ENCODE measurements at places on chromosomes 6 and 20. TPM values are rescaled to one million over a fixed set of nuclear protein-coding genes. Genes with fewer than 3 reads are reported as not detected.

PNLDC1 gene
- not detected for total RNA-seq

DNA sequence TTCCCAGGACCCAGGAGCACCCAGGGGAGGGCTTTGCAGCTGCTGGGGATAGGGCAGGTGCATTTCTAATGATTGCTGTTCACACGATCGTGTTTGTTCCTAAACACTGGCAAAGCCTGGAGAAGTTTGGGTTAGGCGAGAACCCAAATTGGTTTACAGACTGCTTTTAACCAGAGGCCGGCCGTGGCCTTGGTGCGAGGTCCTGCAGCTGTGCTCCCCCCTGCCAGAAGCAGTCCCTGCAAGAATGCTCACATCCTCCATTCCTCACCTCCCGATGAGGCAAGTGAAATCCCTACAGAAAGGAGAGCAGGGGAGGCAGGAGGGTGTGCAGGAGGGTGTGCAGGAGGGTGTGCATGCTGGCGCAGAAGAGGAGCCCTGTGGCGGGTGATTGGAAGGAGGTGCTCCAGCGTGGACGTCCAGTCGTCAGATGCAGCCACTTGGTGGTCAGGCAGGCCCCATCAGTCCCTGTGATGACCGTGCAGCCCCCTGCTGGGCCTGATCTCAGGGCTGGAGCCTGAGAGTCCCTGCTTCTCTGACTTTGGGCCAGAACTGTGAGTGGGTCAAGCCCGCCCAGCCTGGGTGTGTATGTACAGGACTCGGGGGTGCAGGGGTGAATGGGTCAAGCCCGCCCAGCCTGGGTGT lies 55.7 kb upstream of the FRMD1 start:
- H3K36me3 ChIP-seq, result no peaks in the 10 kb centered on the region
- H3K4me3 ChIP-seq, result no peak overlapping the region
- peaks cover 15% of the 10 kb centered on the region for H3K4me1 ChIP-seq
- peaks cover 8% of the 10 kb centered on the region for H3K27me3 ChIP-seq

DNA sequence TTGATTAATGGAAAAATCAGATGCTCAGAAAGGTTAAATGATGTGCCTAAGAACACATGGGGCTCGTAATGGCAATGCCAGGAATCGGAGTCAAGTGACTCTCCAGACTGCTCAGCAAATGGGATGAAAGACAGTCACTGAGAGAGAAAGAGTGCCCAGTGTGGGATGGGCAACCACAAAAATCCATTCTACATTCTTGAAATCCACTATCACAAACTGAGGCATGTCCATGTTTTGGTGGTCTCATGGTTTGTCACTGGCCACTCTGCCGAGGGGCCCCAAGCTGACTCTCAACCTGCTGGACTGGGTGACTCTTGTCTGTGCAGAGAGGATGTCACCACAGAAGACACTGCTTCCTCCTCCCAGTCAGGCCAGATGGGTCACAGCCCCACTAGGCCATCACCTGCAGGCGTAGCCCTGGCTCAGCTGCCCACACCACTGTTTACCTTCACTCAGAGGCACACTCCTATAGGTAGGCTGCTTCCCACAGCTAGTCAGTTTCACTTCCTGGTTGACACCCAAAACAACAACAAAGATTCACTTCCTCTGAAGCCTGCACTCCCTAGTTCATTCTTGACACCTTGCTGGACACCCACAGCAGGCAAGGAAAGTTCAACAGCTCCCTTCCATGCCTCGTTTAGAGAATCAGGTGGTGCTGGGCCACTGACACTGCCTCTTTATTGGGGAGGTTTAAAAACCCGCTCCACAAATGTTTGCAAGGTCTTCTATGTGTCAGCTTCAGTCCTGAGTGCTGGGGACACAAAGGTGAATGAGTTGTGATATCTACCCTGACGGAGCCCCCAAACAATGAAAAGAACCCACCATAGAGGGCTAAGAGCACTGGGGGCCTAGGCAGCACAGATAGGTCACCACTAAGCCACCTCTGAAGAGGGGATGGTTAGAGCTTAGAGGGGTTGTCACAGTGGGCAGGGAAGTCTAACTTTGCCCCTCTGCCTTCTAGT lies 21.7 kb downstream of the MAP1LC3A start:
- peak overlapping the region; percentile 51 for H3K27ac ChIP-seq
- H3K4me3 ChIP-seq, result no peak overlapping the region
- H3K27me3 ChIP-seq, result no peaks in the 10 kb centered on the region
- DNase-seq, result no peak

GRCh38 chr20:1494436-1494835 lies 3.2 kb upstream of the SIRPB2 start:
- no peak overlapping the region for H3K4me3 ChIP-seq
- H3K27me3 ChIP-seq, result peaks cover 54% of the 10 kb centered on the region
- no peak overlapping the region for H3K27ac ChIP-seq
- H3K4me1 ChIP-seq, result no peaks in the 10 kb centered on the region

DNA sequence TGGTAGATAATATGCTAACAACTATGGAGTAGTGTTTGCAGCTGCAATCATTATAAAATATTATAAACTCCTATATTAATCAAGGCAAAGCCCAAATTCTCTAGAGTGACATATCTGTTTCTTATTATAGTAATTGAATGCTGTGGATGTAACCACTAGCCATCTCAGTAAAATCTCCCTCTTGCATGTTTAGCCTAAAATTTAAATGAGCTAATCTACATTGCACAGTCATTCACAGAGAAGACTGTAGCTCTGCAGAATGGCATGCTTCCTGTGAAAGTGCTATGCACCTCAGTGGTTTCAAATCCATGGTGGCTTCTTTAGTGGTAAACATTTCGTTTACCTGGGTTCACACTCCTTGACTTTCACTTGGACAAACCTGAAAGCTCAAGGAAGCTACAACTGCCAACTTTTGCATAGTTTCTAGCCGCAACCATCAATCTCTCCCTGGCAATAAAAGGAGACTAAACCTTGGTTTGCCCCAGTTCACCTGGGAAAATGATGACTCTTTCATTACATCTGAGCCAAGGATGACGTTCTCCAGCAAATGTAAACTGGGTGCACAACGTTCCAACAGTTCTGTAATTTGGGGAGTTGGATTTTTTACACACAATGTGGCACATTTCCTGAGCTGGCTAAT lies 47.2 kb downstream of the FILIP1 start:
- H3K27me3 ChIP-seq, result peaks cover 4% of the 10 kb centered on the region
- no peak overlapping the region for H3K27ac ChIP-seq
- peaks cover 2% of the 10 kb centered on the region for H3K36me3 ChIP-seq
- no peak overlapping the region for H3K4me3 ChIP-seq
- no peak for DNase-seq

DNA sequence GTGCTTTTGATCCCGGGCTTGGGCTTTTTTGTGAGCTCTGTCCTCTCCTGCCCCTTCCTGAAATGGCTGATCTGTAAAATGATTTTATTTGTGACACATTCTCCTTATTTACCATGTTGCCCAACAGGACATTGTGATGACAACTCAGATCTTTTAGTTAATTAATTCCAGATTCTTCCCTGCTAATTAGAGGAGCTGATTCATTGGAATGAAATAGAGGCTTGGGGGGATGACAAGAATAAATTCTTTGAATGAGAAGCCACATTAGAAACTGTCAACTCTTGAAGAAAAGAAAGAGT lies 26.1 kb upstream of the GABRR1 start:
- no peak overlapping the region for H3K27ac ChIP-seq
- H3K4me3 ChIP-seq, result no peak overlapping the region
- peaks cover 31% of the 10 kb centered on the region for H3K27me3 ChIP-seq
- no peaks in the 10 kb centered on the region for H3K4me1 ChIP-seq
- no peaks in the 10 kb centered on the region for H3K36me3 ChIP-seq
- DNase-seq, result no peak

DNA sequence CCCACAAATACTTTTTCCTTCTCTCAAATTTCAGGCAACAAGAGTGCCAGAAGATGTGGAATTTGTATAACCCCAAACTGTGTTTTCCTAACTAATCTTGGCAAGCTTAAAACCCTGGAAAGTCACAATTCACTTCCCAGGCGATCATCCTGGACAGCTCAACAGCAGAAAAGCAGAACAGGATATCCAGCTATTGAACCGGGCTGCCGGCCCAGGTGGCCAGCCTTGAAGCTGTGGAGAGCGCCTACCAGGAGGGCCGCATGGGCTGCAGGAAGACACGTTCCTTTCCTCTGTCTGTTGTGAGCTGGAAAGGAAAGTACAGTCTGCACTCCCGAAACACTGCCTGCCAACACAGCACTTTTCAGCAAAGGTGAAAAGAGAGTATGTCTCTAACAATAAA lies 719.7 kb upstream of the MARCKS start:
- H3K4me3 ChIP-seq, result peak overlapping the region; percentile 16
- no peaks in the 10 kb centered on the region for H3K27me3 ChIP-seq
- peaks cover 18% of the 10 kb centered on the region for H3K4me1 ChIP-seq
- peak; percentile 51 for DNase-seq

DNA sequence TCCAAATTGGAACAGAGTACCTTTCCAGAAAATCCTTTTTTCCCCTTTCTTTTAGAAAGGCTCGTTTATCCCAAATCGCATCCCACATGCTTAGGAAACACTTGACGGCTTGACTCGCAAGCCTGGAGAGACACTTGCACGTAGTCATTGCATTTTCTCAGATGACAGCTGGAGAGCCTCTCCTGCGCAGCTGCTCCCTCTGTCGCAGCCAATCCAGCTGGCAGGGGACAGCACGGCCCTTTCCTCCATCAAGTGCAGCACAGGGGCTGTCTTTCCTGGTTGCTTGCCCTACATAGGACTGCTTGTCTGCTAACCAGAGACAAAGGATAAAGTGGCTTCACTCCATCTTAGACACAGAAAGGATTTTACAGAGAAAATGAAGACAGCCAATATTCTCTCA lies 77.6 kb upstream of the RGS17 start:
- H3K36me3 ChIP-seq, result no peaks in the 10 kb centered on the region
- H3K4me3 ChIP-seq, result no peak overlapping the region
- no peak for DNase-seq
- peaks cover 4% of the 10 kb centered on the region for H3K27me3 ChIP-seq
- no peak overlapping the region for H3K27ac ChIP-seq
- peaks cover 9% of the 10 kb centered on the region for H3K4me1 ChIP-seq

GRCh38 chr6:35386989-35387388 lies 44.6 kb downstream of the PPARD start:
- peaks cover 5% of the 10 kb centered on the region for H3K36me3 ChIP-seq
- DNase-seq, result no peak
- no peak overlapping the region for H3K27ac ChIP-seq
- no peak overlapping the region for H3K4me3 ChIP-seq

- no peaks in the 10 kb centered on the region for H3K27me3 ChIP-seq
- no peak overlapping the region for H3K4me3 ChIP-seq
- no peak overlapping the region for H3K27ac ChIP-seq
Measured at GRCh38 chr6:3252861-3253596, 5.7 kb upstream of the PSMG4 start.

- H3K27me3 ChIP-seq, result peaks cover 21% of the 10 kb centered on the region
- DNase-seq, result no peak
- H3K27ac ChIP-seq, result no peak overlapping the region
Measured at GRCh38 chr6:169969372-169970099, 218.1 kb downstream of the ERMARD start.

SOX4 gene
- total RNA-seq, result 60.8 TPM
